ENCODE measurements at places on chromosomes 7 and 10. TPM values are rescaled to one million over a fixed set of nuclear protein-coding genes. Genes with fewer than 3 reads are reported as not detected.

SLC18A2 gene
- total RNA-seq: not detected

KBTBD2 gene
- 20.8 TPM for total RNA-seq

ARHGEF5 gene
- total RNA-seq: not detected

NPC1L1 gene
- total RNA-seq: not detected

DNA sequence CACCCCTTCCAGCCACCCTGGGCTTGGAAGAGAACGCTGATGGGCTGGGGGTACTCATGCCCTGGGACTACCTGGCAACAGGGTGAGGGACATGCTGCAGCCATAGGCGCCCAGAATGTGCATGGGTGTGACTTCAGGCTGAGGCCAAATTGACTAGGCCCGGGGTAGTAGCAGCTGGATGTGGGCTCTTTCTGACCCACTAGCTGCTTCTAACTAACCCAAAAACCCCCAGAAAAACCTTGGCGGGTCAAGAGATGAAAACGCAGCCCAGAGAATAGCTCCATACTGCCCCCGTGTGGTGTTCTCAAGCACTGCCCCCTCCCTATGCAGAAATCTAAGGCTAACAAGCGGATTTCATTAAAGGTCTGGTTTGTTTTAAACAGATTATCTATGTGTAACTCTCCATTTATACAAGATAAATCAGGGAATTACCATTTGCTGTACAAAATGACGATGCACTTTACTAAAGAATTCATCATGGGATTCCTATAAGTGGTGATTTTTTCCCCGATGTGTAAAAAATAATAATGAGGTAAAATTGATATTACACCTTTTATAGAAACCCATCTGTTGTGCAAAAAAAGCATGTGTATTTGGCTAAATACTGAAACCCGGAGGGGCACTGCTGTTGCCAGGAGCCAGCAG, 4.2 kb downstream of the SMARCD3 start:
- DNase-seq: peak; percentile 30

- DNase-seq: no peak
Measured at GRCh38 chr7:47300472-47301104, 281.3 kb downstream of the TNS3 start.

COL13A1 gene
- 40.2 TPM for total RNA-seq

DNA sequence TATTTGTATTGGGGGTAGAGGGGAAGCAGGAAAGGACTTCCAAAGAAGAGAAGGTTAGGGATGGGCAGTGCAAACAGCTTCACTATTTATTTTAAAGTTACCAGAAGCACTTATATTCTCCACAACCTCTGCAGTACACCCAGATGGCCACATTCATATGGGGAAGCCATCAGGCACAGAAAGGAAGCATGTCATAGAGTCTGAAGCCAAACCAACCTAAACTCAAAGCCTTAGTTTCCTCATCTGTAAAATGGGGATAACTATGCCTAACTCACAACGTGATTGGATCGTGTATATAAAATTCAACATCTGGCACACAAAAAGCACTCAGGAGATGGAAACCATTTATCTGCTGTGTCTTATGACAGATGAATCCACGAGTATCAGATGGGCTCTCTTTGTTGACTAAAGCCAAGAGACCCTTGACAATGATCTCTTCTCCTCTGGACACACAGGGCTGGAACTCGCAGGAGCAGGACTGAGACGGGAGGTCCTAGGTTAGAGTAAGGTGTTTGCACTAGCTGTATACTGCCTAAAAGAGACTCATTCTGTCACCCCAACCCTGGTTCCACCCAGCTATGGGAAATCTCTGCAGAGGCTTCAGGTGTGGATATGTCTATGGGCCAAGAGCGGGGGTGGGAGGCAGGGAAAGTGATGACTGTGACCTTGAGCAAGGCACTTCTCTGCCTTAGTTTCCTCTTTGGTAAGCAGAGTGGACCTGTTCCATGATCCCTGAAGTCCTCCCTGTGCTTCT, 1.8 kb downstream of the KIAA1549 start:
- DNase-seq: peak; percentile 27

YKT6 gene
- 174 TPM for total RNA-seq

DNA sequence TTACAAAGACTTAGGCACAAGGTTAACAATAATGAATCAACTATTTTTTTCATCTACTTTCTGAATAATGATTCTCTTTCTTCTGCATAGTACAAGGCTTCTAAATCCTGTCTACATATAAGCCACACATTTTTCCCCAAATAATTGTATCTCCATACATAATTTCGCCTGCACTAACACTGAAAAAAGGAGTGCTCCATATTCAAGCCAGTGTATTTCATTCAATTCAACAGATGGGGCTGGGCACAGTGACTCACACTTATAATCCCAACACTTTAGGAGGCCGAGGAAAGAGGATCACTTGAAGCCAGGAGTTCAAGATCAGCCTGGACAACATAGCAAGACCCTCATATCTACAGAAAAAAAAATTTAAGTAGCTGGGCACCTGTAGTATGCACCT, 86.0 kb upstream of the ZNF800 start:
- no peak for DNase-seq

GRCh38 chr7:67518580-67518979, 521.9 kb downstream of the TYW1 start:
- no peak for DNase-seq

- no peak for DNase-seq
Measured at GRCh38 chr7:41147606-41148485, 555.0 kb downstream of the INHBA start.

- DNase-seq: no peak
Measured at GRCh38 chr7:107505997-107506673, 36.3 kb downstream of the GPR22 start.

Data from HFFc6 (cell line).